ENCODE measurements at places on chromosomes 6 and 20. TPM values are rescaled to one million over a fixed set of nuclear protein-coding genes. Genes with fewer than 3 reads are reported as not detected.

- no peak for DNase-seq
Observed at GRCh38 chr6:21845439-21846140, 252.0 kb downstream of the SOX4 start.

DNA sequence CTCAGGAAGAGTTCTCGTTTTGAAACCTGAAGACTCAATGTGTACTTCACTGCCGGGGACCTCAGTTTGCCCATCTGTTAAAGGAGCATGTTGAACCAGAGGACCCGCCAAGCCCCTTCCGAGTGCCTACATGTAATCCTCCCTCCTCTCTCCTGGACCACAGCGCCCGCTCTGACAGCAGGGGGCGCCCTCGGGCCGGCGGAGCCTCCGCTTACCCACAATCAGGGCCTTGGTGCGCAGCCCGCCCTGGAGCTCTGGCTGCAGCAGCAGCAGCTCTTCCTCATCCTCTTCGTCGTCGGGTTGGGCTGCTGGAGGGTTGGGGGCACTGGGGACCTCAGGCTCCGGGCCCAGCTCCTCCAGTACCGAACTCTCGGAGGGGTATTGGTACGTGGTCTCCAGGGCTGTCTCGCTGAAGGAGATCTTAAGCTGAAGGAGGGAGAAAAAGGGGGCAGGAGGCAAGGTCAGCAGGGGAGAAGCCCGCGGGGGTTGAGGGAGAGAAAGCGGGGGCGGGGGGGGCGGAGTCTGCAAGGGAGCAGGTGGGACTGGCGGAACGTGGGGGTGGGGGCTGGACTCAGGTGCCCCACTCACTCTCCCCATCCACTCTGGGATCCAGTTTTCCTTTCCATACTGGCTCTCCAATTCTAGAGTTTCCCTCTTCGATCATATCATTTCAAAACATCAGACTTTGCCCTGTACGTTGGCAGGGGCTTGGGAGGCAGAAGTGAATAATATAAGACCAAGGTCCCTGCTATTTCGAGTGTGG is 6.3 kb upstream of the DHX16 start:
- no peak for DNase-seq

DNA sequence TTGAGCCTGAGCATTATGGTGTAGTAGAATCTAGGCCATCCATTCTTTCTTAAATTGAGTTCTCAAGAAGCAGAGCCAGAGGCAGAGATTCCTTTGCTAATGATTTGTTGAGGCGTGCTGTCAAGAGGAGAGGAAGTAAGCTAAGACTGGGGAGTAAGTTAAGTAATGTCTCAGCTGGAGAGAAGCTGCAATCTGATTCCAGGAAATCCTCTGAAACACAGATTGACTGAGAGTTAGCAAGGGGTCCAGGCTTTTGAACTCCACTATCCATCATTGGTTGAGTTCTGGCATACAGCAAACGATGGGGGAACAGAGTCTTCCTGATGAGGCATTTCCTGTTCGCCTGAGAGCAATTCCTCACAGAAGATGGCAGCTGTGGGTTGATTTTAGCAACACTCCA is 207.4 kb upstream of the RAB32 start:
- DNase-seq = no peak

DNA sequence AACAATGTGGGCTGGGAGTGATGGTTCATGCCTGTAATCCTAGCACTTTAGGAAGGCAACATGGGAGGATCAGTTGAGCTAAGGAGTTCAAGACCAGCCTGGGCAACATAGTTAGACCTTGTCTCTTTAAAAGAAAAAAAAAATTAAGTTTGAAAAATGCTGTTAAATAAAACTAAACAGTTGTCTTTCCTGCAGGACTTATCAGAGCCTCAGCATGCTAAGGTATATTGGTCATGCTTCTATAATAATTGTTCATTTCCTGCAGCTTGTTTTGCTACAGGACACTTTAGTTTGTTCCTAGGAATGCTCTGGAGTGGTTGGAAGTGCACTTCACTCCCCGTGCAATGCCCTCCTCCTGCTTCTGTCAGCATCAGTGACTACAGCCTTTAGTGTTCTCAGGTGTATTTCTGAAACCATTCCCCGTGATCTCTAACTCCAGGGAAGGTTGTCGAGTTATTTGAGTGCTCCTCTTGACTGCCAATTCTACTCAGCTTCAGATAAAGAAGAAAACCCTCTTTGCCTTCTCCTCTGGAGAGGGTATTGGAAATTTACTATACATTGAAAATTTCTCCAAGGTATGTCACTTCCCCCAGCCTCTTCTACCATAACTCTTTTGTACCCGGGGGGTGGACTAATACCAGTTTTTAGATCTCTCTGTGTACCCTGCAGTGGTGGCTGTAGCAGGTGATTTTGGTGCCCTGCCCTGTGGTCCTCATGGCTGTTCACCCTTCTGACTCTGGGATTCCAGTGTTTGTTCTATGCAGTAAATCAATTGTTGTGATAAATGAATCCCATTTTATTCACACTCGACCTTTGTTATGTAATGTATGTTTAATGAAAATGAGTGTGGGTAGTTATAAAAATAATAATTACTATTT is 33.8 kb downstream of the NHLRC1 start:
- peak; percentile 6 for DNase-seq

DNA sequence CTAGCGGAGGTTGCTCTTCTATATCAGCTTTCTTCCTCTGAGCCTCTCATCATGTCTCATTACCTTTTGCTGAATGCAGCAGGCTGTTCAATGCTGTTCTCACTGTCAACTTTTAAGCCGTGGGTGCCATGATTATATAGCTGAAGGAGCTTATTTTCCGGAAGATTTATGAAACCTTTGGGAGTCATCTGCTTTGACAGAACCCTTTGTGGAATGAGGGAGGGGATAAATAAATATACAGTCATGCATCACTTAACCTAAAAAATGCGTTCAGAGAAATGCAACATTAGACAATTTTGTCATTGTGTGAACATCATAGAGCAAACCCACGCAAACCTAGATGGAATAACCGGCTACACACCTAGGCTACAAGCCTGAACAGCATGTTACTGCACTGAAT is 102.2 kb upstream of the AKAP12 start:
- no peak for DNase-seq

ENPP4 gene
- 0.02 TPM for polyA plus RNA-seq

- DNase-seq = no peak
Observed at GRCh38 chr6:13712599-13712898, 914 bp upstream of the RANBP9 start.

- no peak for DNase-seq
Observed at GRCh38 chr20:35144694-35145093, 2.4 kb downstream of the EDEM2 start.

POPDC3 gene
- polyA plus RNA-seq = 4.8 TPM

LGSN gene
- polyA plus RNA-seq = not detected

GRCh38 chr20:43938017-43938655 is 23.5 kb downstream of the TOX2 start:
- no peak for DNase-seq

KIF6 gene
- polyA plus RNA-seq = 0.27 TPM

DNA sequence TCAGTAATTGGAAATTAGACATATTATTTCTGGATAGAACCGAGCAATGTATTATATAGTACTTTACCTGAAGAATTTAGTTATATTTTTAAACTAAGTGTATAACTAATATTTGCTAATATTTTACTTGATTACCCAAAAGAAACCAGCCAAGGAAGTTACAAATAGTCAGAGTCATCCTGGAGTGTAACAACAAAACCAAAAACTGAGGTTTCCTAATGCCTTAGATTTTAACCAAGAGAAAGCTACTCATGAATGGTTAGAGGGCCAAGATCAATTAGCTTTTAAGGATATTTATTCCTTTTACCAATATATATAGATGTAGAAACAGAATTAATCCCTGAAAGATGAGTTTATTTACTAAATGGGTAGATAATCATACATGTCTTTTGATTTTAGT is 26.0 kb downstream of the TAB2 start:
- no peak for DNase-seq

- DNase-seq = no peak
Observed at GRCh38 chr6:168864541-168865460, 388.8 kb downstream of the THBS2 start.

HEY2 gene
- polyA plus RNA-seq = not detected

ALDH8A1 gene
- 0.03 TPM for polyA plus RNA-seq

DNA sequence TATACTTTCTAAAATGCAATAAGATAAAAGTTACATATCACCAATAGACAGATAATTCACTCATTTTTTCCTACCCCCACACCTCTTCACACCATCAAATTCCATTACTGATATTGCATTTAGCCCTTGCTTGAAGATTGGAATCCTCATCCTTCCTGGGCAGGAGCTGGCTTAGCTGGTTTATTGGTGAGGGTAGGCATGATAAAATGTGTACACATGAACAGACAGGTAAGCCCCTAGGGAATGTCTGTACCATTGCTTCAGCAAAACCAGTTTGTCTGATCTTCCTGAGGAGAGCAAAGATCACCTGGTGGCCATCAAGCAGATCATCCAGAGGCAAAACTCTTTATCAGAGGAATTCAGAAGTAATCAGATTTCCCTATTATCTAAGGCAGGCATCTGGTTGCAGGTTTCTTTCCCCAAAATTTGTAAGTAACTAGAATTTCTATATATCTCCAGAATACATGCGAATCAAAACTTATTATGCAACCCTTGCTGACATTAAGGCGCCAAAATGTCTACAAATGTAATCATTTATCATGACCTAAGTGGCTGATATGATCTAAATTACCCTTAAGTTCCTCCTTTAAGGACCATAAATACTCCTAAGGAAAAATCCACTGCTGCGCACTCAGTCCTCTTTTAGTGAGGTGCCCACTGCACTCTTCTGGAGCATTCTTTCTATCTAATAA is 6.6 kb upstream of the FABP7 start:
- peak; percentile 59 for DNase-seq

DNA sequence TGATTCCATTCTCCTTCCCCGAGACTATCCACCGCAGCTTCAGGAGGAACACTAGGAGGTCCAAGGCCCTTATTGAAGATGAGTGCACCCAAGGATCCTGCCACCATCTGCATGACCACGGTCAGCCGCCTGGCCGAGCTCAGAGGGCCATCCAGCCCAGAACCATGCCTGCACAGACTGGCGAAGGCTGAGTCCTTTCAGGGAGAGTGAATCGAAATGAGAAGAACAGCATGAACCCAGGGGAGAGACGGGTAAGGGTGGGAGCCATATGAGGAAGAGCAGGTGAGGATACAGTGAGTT is 26.3 kb downstream of the SERPINB6 start:
- DNase-seq = no peak

DNA sequence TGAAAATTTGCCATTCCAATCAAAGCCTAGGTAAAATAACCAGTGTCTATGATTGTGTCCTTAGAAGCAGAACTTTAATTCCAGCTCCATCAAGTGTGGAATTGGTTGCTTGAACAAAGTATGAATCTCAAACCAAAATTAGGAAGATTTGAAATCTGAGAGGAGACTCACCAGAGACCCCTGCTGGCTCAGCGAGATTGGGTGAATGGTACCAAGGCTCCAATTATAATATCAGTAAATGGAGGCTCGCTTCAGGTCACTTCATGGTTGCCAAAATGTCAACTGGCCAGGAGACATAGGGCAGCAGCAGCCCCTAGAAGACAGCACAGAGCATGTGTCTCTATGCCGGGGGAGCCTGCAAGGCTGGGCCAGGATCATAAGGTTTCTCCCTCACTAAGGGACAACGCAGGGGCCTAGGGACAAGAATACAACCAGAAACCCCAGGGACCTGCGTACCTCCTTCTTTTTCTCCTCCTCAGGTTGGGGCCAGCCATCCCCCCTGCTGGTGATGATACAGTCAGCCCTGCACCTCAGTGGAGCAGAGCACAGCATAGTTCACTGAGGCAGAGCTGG is 14.0 kb downstream of the RBL1 start:
- DNase-seq = no peak

GRCh38 chr6:7916959-7917358 is 6.4 kb upstream of the TXNDC5 start:
- no peak for DNase-seq

- no peak for DNase-seq
Observed at GRCh38 chr6:1363729-1364572, 25.4 kb upstream of the FOXF2 start.

GRCh38 chr20:24339210-24339641 is 130.2 kb upstream of the SYNDIG1 start:
- peak; percentile 97 for DNase-seq

PTGIS gene
- not detected for polyA plus RNA-seq

GRCh38 chr6:118872318-118872717 is 21.6 kb upstream of the ASF1A start:
- DNase-seq = no peak

GRCh38 chr6:23620911-23621401 is 505.1 kb upstream of the NRSN1 start:
- no peak for DNase-seq
